Thoracic aorta (tissue), 2 donors: ENCODE measurements at places on chromosomes 2 and 18. TPM values are rescaled to one million over a fixed set of nuclear protein-coding genes. Genes with fewer than 3 reads are reported as not detected.

DNA sequence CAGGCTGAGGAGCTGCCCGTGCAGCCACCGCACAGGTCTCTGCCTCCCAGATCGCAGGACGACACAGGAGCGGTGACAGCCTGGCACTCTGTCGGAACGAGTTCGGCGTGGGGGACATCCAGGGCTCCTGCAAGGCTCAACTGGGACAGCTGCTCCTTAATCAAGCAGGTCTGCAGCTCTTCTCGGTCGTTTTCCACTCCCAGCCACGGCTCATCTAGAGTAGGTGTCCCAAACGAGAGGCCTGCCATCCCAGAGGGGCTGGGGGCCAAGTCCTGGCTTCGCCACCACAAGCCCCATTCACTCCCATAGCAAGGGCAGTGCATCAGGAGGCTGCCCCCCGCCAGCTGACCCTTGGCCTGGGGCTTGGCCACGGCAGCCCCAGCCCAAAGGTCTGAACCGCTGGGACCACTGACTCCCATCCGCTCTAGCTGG, 22.5 kb downstream of the PASK start:
- no peak for DNase-seq

DNA sequence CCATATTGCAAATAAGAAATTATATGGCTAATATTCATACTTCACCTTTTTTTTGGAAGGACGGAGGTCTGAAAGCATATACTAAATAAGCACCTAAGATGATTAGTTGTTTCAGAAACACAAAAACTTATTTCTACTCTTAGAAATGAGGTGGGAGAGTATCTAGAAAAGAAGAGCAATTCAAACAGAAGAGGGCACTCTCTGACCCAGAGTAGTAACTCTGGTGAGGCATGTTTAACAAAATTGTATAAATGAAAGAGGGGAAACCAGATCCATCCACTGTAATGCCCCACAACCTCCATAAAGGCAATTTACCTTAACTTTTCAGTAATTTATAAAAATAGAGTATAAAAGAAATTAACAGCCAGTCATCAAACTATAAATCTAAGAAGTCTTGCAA, 669.6 kb upstream of the VRK2 start:
- DNase-seq: no peak

DNA sequence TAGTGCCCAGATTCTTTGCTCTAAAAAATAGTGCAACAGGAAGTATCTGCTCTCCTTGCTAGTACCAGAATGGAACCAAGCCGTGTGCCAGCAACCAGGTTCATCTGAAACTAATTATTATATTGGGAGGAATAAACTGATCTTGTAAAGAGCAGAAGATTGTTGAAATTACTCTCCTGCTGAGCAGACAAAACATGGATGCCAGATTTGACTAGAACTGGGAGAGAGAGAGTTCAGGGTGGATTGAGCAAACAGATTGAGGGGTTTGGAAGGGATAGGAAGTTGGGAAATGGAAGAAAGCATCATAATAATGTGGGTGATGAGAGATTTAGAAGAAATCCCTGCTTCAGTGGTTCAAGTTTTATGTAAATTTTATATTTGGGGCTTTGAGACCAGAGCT, 160.1 kb upstream of the RASGRP3 start:
- no peak for DNase-seq

- DNase-seq: peak; percentile 13
Observed at GRCh38 chr2:119240311-119241204, 16.9 kb downstream of the STEAP3 start.

DNA sequence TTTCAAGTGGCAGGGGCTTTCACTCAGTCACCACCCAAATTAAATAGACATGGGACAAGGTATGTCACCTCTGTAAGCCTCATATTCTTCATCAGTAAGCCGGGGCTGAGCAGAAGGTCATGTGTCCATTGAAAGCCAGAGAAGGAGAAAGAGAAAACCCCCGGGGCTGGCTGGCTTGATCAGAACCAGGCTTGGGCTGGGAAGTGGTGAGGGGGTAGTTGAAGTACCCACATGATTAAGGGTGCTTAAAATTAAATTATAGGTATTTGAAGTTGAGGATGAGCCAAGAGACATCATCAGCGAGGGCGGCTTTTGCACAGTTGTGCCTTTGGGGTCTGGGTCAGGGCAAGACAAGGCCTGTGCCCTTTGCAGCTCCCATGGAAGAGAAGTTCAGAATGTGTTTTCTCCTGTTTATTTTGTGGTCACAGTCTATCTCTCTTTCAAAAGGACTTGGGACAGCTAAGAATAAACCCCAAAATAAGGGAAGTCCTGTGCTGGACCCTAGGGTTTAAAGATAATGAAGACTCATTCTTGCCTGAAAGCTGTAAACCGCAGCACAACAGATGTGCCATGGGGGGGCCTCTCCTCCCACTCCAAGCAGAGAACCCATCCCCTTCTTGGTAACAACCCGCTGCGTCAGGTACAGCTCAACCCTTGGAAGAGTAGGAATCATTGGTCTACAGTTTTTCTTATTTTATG, 10.7 kb downstream of the DBI start:
- DNase-seq: no peak

DNA sequence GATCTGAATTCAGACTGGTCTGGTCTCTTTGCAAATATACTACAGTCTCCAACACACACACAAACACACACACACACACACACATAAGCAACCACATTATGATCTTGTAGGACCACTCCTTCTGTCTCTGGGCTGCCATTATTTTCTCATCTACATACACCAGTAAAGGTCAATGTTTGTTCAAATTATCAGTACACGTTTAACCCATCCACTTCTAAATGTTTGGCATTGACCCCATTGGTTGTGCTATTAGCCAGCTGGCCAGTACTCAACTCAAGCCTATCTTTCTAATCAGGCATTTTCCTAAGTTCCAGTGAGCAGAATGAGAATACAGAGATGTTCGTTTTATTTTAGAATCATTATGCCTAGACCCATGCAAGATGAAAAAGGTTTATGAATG, 186.4 kb downstream of the CNTNAP5 start:
- no peak for DNase-seq

DNA sequence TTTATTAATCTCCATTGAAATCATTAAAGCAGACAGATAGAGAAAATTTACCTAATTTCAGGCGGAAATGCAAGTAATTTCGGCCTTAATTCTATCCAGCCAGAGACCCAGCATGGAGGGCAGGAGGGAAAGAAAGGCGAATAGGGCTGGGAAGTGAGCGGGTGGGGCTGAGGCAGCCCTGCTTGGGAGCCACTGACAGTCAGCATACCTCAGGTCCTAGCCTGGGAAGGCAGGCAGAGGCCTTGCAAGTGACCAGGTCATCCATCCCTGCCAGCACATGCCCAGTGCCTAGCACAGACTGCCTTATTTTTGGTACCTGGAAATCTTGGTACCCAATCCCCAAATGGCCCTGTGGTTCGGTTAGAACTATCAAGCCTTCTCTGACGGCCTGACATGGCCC, 1.5 kb downstream of the GDF7 start:
- DNase-seq: no peak

GRCh38 chr2:43010438-43011157, 215.8 kb downstream of the ZFP36L2 start:
- DNase-seq: no peak

- DNase-seq: no peak
Observed at GRCh38 chr2:15748736-15749323, 157.2 kb downstream of the DDX1 start.

GRCh38 chr2:69177063-69177771, 164.2 kb downstream of the ANTXR1 start:
- peak; percentile 16 for DNase-seq

DNA sequence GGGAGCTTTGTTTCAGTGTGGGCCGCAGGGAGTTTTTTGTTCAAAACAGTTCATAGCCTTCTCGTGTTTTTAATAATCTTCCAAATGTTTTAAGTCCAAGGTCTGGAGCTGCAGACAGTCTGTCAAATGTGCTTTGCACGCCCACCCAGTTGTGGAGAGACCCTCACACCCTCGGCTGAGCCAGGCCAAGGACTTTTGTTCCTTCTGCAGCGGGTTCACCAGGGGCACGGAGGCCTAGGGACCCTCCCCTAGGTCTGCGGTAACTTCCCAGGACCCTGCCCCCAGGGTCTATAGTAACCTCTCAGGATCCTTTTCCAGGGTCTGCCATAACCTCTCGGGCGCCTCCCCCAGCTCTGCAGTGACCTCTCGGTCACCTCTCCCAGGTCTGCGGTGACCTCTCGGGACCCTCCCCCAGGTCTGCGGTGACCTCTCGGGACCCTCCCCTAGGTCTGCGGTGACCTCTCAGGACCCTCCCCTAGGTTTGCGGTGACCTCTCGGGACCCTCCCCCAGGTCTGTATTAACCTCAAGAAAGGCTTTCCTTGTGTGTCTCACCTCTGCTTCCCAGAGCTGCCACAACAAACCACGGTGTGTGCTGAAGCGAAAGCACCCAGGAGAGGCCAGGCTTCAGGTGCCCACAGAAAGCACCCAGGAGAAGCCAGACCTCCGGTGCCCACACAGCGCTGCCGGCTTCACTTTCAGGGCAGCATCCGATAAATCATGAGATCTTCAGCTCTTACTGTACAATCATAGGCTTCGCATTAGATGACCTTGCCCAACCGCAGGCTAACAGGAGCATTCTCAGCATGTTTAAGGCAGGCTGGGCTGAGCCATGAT, 301.9 kb upstream of the SALL3 start:
- DNase-seq: no peak

DNA sequence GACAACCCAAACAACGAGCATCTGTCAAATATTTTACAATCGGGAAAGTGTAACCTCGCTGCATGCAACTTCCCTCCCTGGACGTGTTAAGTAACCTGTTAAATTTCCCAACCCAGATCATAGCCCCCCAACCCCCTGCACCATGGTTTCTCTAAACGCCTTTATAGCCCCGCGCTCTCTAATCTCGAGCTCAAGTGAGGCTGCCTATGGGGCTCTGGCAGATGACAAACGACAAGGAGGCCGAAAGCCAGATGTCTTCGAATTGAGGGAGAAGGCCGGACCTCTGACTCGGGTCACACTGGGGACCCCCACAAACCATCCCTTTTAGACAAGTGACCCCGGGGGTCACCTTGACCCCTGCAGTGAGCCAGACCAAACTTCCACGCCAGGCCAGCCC, 526 bp downstream of the COX7A2L start:
- no peak for DNase-seq

GRCh38 chr2:46230115-46230571, 67.1 kb upstream of the EPAS1 start:
- DNase-seq: no peak

DNA sequence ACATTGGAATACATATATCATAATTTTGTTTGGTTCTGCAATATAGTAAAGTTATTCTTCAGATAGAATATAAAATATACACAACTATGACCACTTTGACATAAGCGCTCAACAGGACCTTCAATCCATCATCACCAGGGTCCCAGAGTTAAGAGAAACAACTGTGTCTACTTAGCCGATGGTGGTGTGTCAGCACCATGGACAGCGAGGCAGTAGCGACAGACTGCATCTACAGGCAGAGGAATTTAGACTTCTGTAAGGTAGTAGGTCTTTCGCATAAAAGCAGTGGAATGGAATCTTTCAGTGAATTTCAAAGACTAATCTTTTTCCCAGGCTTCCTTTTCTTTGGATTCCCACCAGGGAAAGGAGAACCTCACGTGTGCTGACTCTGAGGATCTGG, 20.5 kb upstream of the LRPPRC start:
- DNase-seq: no peak

DNA sequence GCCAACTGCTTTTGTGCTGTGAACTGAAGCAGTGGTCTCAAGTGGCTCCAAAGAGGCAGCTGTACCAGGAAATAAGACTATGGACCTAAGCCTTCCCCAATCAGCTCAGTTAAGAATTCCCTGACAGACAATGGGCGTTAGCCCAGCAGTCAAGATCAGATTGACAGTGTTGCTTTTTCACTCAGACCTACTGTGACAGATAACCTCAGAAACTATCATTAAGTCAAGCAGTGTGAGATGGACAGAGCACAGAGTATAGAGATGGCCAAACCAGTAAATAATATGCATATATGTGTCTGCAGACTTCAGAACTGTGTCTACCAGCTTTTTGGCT, 215.3 kb downstream of the ZFP36L2 start:
- no peak for DNase-seq

DNA sequence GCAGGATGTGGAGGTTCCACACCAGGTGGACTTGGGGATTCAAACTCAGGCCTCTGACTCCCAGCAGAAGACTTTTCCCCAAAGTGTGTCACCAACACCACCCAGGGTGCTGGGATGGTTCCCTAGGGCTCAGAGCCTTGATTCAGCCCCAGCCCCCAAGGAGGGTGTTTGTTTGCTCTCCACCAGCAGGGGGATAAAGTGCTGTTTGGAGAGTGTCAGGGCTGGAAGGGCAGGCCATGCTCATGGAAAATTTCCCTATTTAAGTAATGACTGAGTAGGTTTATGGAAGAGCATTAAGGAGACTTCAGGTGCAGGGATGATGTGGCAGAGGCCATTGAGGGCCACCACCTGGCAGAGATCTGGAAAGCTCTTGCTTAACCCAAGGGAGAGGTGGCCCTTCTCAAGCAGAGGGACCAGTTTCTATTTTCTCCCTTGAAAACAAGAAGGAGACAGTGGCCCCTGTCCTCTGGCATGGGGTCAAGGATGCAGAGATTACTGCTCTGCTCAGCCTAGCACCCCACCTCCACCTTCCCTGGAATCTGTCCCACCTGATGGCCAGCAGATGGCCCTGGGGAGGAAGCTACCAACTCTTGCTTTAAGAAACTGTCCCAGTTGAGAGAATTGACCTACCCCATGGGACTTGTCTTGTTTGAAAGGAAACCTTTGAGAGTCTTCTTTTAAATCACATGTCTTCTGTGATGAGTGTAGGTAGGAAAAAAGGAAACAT, 122.1 kb downstream of the ACOXL start:
- DNase-seq: no peak

DNA sequence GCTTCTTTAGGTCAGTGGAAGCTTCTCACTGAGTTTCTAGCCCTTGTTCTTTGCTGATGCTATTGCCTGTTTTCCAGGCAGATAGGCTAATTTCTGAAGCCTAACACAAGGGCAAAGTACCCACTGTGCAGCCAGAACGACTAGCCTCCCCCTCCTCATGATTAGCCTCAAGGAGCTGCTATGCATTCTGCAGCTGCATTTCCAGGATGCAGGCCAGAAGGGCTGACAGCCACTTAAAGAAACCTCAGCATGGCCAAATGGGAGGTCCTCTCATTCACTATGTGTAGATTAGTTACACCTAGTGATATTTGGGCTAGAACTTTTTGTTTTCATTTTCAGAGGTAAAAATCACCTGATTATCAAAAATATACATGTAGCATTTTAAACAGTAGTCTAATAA, 216.0 kb downstream of the RAD51AP2 start:
- no peak for DNase-seq

- DNase-seq: no peak
Observed at GRCh38 chr18:75110846-75111415, 98.0 kb downstream of the PTGR3 start.

ZAP70 gene
- total RNA-seq: 5.3 TPM

KIAA2012 gene
- total RNA-seq: not detected

CYP27C1 gene
- 0.35 TPM for total RNA-seq

MAP3K2 gene
- 67.9 TPM for total RNA-seq

C18orf63 gene
- not detected for total RNA-seq

LRRC30 gene
- not detected for total RNA-seq

DAPL1 gene
- not detected for total RNA-seq

TFPI gene
- total RNA-seq: 86.8 TPM

RUFY4 gene
- total RNA-seq: not detected

ITM2C gene
- 70.6 TPM for total RNA-seq
